ENCODE measurements at places on chromosomes 4 and X.

- DNase-seq = no peak
Measured at GRCh38 chrX:82816001-82816400, 692.1 kb upstream of the POU3F4 start.

DNA sequence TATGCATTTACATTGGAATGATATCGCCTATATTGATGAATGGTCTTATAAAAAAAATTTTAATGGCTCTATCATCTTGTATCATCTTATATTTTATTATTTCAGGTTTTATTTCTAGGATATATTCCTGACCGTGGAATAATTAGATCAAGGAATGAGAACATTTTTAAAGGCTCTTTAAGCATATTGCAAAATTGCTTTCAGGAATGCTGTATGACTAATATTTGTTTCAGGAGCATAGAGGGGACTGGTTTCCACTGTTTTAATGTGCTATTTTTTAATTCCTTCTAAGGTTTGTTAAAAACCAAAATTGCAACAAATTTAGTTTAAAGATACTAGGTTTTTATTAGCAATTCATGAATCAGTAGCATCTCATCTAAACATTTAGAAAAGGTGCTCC is 120.2 kb downstream of the BMPR1B start:
- no peak for DNase-seq

DNA sequence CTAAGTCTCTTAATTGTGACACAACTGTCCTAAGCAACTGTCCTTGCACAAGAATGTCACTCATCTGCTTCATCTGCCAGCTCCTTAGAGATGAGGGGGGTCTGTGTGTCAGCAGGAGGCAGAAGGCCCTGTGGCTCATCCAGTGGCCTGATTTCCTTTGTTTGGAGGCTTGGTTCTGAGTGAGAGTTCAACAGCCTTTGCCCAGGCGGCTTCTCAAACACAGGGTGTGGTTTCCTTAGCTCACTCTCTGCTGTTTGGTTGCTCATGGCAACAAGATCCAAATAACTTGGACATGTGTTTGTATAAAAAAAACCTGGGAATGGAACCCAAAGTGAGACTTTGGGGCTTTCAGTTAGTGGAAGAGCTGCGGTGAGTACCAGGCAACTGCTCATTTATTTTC is 46.6 kb downstream of the MAP7D3 start:
- DNase-seq = no peak

DNA sequence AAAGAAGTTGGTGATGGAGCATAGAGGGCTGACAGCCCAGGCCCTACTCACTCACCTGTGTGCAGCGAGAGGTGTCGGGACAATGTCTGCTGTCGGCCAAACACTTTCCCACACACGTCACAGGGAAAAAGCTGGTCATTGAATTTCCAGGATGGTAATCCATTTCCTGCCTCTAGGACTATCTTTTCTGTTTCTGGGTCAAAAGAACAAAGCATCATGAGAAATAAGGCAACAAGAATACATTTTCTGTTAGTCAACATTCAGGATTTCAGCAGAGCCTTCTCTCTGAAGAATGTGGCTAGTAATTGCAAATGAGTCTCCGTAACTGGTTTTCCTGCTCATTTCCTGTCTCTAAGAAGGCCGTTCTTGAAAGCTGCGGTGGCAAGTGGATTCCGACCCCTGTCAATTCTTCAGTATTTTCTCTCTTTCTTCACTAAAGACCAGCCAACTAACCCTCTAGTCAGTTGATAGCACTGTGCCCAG is 99.4 kb downstream of the C4orf51 start:
- DNase-seq = no peak

- DNase-seq = no peak
Measured at GRCh38 chr4:99437723-99438404, 2.7 kb upstream of the ADH7 start.

- no peak for DNase-seq
Measured at GRCh38 chrX:40727581-40728252, 7.6 kb downstream of the MED14 start.

DNA sequence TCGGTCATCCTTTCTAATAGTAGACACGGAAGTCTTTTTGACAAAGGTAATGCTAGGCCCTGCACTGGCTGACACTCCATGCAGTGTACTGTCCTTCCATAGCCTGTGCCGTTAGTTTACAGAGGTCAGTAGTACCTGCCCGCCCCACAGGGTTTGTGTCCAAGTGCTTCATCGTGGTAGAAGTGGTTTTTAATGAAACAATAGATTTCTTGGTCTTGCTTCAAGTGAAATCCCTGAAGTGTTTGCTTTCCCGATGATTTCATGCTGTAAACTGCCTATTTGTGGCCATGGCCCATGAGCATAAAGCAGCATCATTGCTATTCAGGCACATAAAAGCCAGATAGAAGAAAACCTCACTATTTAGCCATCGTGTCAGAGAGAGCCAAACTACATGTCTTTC is 139.3 kb downstream of the GPR143 start:
- DNase-seq = no peak

Measured in amygdala (tissue), 56 donors.